Brain (organoid and tissue), 16 donors: ENCODE measurements at places on chromosomes 5 and 9.

GRCh38 chr5:8756498-8757084 is 789.3 kb downstream of the SEMA5A start:
- peak; percentile 63 for DNase-seq

GRCh38 chr9:125700791-125701190 is 6.2 kb downstream of the MAPKAP1 start:
- peak; percentile 5 for DNase-seq

GRCh38 chr5:103473725-103474124 is 88.9 kb downstream of the NUDT12 start:
- DNase-seq = no peak

GRCh38 chr5:146052780-146053179 is 52.6 kb downstream of the PLAC8L1 start:
- DNase-seq = no peak

DNA sequence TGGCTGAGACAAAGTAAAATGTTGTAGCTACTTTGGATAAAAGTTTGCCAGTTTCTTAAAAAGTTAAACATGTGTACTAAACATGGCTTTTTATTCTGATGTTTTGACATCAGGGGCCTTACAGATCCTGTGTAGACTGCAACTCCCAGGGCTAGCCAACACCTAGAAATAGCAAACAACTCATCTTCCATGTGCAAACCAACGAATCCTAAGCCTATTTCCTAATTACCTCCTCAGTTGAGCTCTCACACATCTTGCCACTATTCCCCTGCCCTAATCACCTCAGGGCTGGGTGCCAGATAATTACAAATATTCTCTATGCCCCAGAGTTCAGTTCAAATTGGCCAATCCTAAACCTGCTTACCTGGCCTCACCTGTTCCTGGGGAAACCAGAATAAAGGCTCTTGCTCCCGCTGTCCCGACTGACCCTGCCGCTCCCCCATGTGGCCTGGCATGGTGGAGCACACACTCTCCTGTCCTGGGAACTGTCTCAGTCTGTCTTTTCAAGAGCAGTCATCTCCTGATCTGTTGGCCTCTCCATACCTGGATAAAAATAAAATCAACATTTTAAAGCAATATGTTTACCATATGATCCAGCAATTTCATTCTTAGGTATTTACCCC is 37.1 kb upstream of the FAM169A start:
- no peak for DNase-seq

DNA sequence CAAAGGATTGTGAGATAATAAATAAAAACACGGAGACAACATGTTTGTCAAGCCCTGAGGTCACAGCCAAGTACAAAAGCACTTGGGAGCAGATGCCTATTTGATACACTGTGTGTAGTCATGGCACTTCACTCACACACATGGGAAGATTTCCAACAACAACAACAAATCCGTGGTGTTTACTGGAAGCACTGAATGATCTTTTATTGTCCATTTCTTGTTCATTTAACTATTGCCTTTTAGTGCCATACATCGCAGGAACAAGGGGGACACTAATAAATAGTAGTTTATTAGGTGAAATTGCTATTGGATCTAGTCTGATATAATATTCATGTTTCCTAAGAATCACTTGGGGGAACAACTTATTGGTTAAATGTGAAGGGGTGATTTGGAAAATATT is 20.4 kb upstream of the GDNF start:
- no peak for DNase-seq

- DNase-seq = no peak
These were observed 1124.2 kb upstream of the WWC1 start for GRCh38 chr5:167167191-167167795.

DNA sequence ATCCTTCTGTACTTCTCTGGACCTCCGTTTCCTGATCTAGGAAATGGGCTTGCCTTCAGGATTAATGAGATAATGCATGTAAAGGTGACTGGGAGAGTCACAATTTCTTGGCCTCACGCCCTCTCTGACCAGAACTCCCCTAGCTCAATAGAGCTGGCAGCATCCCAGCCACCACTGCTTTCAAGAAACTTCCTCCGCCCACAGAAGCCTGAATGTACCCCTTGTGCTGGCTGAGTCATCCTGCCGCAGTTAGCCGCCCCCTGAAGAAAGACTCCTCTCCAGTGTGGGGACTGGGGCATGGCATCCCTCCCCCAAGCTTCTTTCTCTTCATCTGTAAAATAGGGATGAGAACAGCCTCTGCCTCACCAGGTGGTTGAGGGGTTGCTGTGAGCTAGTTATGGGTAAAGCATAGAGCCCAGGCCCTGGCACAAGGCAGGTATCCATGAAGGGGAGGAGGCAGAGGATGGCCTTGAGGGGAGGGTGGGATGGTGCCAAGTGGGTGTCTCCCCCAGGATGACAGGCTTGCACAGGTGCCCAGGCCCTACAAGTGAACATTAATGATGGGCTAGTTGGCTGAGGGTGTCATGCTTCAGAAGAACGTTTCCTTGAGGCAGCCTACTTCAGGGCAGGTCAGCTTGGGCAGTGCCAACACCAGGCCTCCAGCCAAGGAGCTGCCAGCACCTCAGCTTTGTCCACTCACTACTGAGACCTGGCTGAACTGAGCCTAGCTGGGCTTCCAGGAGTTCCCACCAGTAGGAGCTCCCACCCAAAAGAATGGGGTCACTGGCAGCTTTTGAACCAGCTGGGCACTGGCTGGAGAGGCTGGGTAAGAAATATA is 3.4 kb downstream of the PDLIM4 start:
- DNase-seq = peak; percentile 59

DNA sequence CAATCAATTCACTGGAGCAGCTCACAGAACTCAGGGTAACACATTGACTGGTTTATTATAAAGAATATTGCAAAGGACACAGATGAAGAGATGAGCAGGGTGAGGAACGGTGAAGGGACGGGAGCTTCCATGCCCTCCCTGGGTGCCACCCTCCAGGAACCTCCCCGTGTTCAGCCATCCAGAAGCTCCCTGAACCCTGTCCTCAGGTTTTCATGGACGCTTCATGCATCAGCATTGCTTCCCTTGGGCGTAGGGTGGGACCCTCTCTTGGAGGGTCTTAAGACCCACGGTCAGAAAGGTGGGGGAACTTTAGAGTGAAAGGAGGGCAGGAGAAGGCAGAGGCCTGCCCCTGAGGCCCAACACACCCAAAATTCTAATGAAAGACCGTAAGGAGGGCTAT is 12.8 kb downstream of the LAMC3 start:
- DNase-seq = no peak

- DNase-seq = no peak
These were observed 20.5 kb downstream of the ERAP2 start for GRCh38 chr5:96896806-96897205.

DNA sequence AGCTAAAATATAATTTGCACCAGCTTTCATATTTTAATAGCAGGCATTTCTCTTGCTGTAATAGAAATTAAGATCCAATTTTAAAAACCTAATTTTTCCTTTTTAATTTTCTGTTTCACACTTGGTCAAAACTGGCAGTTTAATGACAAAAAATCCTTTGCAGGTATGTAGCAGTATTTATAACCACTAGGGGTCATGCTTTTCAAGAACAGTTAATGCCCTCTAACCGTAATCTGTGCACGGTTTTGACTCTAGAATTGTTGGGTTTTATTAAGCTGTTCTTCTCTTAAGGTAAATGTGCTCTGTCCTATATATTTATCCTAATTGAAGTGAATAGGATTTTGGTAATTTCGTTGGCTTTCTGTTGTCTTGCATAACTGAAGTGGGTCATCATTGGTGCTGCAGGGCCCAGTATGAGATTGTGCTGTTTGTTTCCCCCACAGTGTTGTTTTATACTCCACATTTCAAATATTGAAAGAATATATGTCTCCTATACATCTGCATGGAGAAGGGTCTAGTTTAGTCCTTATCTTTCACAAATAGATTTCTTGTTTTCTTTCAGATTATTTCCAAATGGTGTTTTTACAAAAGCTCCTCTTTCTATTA is 107.4 kb downstream of the SCAMP1 start:
- DNase-seq = peak; percentile 53

GRCh38 chr5:159891371-159891770 is 24.9 kb upstream of the ADRA1B start:
- no peak for DNase-seq

GRCh38 chr9:95124582-95125367 is 192.7 kb downstream of the FANCC start:
- DNase-seq = no peak

- no peak for DNase-seq
These were observed 55.2 kb upstream of the ACTBL2 start for GRCh38 chr5:57537811-57538210.

DNA sequence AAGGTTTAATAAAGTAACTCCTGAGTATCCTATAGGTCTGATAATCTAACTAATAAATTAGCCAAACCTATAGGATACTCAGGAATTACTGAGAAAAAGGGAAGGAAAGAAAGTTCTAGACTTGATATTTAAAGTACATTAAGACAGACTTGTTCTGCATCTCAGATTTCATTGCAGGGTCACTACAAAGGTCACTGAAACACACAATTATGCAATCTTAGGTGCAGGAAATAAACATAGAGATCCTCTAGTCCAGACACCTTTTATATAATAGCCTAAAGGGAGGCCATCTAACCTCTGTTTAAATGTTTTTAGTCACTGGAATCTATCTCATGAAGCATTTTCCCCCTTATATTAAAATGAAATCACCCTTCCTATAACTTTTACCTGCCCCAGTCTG is 1215.7 kb downstream of the MAT2B start:
- DNase-seq = no peak

- no peak for DNase-seq
These were observed 27.2 kb downstream of the PRRC2B start for GRCh38 chr9:131420980-131421624.

- DNase-seq = no peak
These were observed 354.5 kb upstream of the FTMT start for GRCh38 chr5:121497176-121497575.

DNA sequence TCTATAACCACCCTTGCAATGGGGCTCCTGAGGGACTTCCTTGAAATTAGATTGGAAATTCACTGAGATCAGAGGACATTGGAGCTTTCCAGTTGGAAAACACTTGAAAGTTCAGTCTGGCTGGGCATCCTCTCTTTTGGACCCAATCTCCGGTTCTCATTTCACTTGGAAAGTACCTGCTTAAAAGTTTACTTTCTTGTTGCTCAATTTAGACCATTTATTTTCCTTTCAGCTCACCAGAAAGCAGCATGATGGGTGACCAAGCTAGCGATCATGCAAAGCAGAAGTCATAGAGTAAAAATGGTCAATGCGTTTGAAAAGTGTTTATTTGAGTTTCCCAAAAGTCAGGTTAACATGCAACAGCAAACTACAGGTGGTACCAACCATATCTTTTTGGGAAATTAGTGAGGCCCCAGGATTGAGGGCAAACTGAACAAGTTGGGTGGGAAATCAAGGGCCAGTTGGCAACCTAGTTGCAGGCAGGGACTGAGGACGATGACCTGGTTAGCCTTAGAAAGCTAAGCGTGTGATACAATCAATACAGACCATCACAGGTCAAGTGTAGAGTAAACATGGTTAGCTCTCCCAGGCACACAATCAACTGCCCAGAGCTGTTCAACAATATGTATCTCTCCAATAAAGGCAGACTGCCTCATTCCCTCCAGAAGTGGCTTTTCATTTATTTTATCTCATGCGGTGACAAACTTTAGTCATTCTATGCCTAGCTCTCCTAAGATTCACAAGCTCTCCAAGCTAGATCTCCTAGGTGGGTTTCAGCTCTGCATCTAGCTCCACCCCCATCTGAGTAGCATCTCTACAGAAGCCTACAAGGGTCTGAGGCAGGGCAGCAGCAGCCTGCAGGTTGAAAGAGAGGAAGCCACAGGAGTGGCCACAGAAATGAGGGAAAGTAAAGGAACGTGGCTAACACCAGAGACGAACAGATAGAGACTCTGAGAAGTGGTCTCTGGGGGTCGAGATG is 136.9 kb downstream of the UGCG start:
- DNase-seq = no peak

- DNase-seq = no peak
These were observed 114.1 kb downstream of the DAPK1 start for GRCh38 chr9:87611776-87612175.

DNA sequence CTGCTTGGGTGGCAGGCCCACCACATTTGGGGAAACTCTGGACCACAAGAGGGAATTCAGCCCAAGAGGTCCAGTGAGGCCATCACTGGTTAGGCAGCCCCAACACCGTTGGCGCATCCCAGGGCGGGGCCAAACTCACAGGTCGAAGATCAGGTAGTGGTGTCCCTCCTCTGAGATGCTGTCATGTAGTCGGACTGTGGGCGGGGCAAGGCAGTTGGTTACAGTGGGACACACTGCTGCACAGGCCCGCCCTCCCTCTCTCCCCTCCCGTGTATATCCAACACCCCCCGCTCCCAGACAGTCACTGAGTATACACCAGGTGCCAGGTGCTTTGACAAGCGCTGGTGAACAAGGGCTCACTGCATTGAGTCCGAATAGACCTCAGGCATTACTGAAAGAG is 32.1 kb downstream of the CAMK2A start:
- DNase-seq = no peak

DNA sequence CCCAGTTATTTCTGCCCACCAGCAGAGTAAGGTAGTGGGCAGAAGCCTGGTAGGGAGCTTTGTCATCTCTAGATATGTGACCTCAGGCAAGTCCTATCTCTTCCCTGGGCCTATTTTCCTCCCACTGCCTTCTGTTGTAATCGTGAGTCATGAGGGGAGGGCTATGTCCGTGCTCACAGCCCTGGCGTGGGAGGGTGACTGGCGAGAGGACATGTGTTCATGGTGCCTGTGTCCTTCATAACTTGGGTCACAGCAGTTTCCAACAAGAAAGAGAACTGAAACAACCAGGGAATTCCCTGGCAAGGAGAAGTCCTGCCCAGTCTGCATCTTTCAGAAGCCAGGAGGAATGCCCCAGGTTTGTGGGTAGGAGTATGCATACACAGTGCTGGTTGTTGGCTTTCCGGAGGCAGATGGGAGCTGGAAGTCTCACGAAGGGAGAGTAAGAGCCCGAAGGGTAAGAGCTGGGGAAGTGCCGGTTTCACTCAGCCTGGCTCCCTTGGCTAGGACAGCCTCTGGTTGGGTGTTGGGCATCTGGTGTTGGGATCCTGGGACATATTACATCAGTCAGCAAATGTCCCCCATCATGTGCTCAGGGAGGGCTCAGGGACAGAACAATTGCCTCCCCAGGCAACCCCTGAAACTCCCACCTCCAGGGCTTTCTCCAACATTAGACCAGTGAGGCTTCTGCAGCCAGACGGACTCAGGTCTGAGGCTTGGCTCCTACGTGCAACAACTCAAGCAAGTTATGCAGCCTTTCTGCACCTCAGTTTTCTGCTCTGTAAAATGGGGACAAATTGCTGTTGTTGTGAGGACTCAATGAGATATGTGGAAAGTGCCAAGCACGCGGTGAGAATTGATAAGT is 4.3 kb upstream of the TIFAB start:
- no peak for DNase-seq

- no peak for DNase-seq
These were observed 23.1 kb downstream of the SLC36A3 start for GRCh38 chr5:151280443-151280842.

DNA sequence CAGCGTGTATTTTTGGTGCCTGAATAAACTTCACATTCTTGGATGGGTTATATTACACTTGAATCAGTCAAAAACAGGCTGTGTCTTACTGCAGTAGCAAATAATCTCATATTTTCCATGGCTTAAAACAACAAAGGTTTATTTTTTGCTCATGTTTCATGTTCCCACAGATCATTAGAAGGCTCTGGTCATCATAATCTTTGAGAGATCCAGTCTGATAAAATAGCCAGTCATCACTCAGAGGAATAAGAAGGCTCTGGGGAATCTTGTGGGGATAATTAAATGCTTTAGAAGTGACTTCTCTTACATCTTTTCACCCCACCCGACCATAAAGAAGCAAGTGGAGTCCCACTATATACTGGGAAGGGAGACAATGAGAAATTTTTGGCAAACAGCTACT is 417.7 kb downstream of the PSAT1 start:
- DNase-seq = no peak
